ENCODE measurements at places on chromosomes 7 and 10.

DNA sequence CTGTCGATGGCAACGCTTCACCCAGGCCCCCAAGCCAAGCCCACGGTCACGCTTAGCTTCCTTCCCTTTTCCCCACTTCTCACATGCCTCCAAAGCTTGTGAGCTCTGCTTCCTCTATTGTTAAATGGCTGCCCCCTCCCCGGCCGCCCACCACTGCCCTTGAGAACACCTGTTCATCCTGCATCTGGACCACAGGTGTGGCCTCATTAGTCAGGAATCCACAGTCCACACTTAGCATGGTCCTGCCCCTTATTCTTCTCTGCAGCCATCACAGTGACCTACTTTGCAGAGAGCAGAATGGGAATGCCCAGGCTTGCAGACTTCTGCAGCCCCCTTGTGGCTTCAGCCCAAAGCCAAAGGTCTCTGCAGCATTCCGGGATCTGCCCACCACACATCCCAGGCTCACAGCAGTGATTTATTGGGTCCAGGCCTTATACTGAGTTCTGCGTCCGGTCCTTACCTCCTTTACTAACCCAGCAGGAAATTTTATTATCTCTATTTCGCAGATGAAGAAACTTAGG is 66.9 kb downstream of the PTPRE start:
- DNase-seq: no peak

GRCh38 chr7:138449580-138449979 is 10.5 kb upstream of the TRIM24 start:
- no peak for DNase-seq

DNA sequence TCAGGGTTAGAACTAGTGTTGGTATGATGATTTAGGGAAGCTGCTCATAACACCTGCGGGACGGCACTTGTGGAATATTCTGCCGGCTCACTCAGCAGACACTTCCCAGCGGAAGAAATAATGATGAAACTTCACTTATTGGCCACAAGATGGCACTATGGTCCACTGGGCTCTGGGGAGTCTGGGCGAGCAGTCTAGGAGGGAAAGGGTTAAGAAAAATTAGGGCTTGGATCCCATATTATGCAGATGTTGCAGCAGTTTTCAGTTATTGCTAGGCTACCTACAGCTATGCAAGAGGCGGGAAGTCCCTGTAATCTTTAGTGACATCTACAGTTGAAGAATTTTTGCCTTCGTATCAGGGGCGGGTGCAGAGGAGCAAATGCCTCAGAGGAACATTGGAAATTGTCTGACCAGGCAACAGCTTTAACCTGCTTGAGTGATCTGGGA is 238.7 kb upstream of the PRSS58 start:
- DNase-seq: no peak

- no peak for DNase-seq
These were observed 679.4 kb upstream of the C7orf33 start for GRCh38 chr7:147911201-147911601.

DNA sequence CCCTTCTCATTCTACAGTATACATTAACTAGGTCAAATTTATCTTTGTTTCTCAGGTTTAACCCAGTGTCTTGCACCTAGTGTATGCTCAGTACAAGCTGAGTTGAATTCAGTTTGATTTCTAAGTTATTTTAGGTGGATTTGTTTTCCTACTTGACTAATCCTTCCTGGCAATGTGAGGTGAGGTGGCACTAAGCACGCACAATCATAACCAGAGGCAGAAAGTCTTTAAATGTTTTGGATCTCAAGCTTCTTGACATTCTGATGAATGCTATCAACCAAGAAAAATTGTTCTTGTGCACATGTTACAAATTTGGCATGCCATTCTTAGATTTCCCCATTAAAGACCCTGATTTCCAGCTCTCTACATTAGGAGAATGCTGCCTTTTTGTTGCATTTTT is 3.2 kb downstream of the BZW2 start:
- DNase-seq: no peak

Data from NCI-H1417 treated with DMSO at 0.1 percent for 48 hours (cell line).